Activated CD4-positive, alpha-beta T cell treated with anti-CD3 and anti-CD28 coated beads, Interleukin-2, amount 50 U/mL, for 16 hours (primary cell): ENCODE measurements at places on chromosomes 3 and 15.
A peak's percentile ranks its signal among the peaks of the same experiment; 100 is the strongest.

GRCh38 chr15:72998226-72998625 lies 54.0 kb upstream of the NEO1 start:
- DNase-seq, result no peak

DNA sequence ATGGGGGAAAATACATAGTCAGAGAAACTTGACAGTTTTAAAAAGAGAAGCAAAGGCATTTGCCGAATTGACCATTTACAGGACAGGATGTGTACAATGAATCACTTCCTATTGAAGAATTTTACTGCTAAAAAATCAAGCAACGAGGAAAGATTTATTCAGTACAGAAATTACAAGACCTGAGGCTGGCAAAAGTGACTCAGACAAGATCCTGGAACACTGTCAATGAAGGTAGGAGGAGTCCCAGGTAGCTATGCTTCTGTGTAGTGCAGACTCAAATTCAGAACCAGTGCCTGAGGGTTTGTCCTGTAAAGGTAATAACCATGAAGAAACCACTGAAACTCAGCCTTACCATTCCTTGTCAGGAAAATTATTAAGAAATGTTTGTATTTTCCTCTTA lies 120.9 kb downstream of the ZMAT3 start:
- peak; percentile 48 for DNase-seq

DNA sequence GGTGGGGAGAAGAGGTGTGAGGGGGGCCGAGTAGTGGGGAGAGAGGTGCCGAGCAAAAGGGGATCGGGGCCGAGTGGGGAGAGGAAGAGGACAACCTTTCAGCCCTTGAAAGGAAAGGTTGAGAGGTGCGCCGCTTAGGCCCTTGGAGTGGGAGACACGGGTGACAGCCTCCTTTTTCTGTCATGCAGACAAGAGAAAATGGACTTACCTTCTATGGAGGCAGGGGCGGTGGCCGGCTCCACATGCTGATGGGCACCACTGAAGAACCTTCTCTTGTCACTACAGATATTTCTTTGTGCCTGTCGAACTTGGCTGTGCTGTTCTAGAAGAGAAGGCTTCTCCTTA lies 421 bp downstream of the KLHL18 start:
- DNase-seq, result peak; percentile 20

GRCh38 chr3:70800951-70801350 lies 488.5 kb upstream of the MDFIC2 start:
- no peak for DNase-seq

- DNase-seq, result no peak
These were observed 3.4 kb upstream of the TPM1 start for GRCh38 chr15:63038926-63039673.

- DNase-seq, result no peak
These were observed 218.9 kb upstream of the RORA start for GRCh38 chr15:61447981-61448380.

- DNase-seq, result peak; percentile 54
These were observed 100.8 kb downstream of the TPRG1 start for GRCh38 chr3:189272500-189273119.

GRCh38 chr3:138941259-138941885 lies 5.6 kb downstream of the FOXL2 start:
- DNase-seq, result peak; percentile 38

GRCh38 chr3:26647078-26647477 lies 24.5 kb downstream of the LRRC3B start:
- DNase-seq, result no peak

DNA sequence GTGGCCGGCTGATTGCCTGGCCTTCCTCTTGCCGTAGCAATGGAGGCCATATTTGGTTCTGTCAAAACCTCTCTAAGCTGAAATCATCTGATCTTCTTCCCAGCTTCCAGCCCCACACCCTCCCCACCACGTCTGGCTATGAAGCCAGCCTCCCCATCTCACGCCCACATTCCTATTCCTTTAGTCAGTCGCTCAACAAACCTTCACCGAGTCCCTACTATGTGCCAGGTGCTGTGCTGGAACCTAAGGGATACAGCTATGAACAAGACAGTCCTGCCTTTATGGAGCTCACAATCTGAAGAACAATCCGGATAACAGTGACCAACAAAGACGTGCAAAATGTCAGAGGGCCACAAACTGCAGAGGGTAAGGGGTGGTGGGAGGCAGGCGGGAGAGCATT lies 31.9 kb upstream of the SMAD6 start:
- no peak for DNase-seq

GRCh38 chr3:169075710-169076109 lies 587.8 kb downstream of the MECOM start:
- DNase-seq, result no peak

DNA sequence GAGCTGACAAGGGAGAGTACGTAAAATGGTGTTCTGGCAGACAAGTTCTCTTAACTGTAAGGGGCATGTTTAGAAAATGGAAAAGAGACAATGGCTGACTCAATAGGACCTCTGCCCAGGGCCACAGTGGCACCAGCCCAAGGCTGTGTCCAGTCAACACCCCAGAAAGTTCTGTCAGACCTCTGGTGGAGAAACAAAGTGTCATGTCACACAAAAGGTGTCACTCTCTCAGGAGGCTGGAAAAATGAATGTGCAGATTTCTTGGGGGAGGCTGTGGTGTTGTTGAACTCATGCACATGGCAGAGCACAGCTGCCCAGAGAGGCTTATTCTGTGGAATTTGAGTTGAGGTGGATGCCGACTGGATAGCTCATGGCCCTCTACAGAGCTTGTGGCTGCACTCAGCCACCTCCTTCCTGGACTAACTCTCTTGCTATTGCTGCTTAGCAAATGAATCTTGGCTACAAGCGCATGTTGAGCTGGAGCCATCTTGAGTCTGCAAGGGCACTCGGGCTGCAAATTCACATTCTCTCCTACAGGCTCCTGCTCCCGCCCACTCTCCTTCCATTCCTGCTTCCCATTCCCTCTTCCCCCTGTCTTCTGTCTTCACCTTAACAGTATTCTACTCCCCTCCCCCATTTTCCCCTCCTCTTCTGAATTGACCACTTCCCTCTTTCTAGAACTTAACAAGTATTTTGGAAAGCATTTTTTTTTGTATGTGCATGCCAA lies 55.8 kb upstream of the SLC7A14 start:
- no peak for DNase-seq

- no peak for DNase-seq
These were observed 35.4 kb downstream of the PSTPIP1 start for GRCh38 chr15:77030048-77030927.

DNA sequence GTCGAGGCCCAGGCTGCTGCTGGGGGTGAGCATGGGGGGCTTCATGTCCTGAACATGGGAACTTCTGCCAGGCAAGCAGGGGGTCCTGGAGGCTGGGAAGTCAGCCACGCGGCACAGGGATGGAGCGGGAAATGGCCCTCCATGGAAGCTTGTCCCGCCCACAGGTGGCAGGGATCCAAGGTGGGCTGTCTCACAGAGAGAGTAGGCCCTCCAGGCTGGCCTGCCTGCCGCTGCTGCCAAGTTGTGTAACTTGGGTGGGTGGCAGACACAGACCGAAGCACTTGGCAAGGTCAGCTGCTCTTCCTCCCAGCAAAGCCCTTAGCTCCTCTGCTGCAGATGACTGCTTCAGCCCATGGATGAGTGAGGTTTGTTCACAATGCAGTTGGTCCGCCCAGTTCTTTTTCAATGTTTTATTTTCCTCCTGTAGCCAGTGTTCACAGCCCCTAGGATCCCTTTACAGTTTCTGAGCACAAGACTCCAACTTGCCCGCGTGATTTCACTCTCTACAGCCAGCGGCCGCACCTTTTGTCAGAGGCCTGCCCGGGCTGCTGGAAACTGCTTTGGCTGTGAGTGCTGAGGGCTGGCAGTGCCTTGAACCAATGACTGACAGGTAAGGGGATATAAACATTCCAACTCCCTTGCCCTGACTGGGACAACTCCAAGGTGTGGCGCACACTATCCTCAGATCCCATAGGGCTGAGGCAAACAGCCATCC lies 26.7 kb downstream of the HCN4 start:
- DNase-seq, result no peak

DNA sequence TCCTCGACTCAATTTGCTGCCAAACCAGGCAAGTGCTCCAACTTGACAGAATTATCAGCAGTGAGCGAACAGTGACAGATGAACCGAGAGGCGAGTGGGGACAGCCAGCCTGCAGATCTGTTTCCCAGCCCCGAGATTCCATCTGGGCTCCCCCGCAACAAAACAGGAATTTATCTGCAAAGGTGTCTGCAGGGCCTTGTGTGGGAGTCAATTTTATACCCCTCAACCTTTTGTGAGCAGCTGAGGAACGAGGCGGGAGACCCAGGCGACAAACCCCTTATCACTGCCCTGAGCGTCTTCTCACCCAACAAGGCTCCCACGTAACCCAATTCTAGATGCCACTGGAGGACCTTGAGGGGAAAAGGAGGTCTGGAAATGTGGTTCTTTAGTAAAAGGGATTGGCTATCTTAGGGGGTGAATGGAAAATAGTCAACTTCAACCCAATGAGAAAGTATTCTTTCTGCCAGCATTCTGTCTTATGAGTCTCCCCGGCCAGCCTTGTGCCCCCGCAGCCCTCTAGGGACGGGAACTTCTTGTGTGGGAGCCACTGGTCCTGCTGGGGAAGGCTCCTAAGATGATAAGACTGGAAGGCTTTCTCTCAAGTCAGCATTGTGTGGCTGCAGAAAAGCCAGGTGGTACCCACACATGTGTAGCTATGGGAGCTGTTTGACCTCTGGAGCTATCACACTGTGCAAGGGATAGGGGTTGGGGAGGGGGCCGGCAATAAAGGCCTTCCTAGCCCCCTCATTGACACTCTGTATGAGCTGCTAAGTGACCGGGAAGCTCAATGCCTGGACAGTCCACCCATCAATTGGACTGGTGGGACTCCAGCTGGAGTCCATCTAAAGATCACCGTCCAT lies 527.9 kb downstream of the SHQ1 start:
- DNase-seq, result no peak

DNA sequence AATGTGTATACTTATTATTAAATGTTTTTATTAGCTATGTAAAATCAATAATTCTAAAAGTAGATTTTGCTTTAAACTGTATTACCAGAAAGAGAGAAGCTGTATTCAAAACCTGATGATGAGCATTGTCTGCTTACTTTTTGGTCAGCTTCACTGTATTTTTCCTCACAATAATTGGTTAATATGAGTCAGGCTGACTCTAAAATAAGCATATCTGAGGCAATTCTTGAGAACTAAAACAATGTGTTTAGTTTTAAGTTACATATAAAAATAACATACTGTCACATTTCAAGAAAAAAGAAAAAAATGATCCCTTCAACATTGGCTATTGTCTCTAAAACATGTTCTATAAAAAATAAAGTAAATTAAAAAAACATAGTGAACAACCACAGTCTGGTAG lies 66.1 kb downstream of the EPHA3 start:
- DNase-seq, result no peak

DNA sequence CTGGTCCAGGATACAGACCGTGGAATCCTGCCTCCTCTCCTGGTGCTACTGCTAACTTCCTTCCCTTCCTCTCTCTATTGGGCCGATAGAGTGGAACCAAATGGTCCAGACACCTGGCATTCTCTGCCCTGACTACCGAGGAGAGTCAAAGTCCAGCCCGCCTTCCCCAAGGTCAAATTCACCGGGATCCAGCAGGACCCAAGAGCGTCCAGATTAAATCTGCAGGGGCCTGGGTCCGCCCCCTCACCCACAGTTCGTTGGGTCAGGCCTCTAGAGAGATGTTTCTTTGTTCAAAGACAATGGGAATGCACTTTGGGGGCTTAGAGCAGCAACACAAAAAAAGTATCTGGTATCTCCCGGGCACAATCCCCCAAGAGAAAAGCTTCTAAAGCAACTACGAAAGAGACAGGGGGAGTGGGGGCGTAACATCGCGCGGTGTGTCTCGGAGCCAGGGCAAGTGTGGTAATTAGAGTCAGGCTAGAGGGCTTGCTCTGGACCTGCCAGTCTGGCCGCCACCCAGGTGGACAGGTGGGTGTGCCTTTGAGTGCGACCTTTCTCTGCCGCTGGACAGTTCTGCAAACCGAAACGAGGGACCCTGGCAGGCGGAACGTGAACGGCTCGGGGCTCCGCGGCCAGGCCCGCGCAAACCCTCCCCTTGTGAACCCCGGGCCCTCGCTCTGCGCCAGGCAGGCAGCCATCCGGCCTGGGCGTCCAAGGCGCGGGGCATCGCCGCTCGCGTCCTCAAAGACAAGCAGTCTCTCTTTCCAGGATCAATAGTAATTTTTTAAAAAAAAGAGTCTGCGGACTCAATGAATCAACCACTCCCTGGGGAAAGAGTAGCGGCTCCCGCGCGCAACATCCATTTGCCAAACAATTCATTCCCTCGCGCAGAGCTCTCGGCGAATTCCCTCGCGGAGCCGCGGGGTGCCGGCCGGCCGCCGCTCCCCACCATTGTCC lies 806 bp downstream of the KLHL25 start:
- DNase-seq, result peak; percentile 23

- no peak for DNase-seq
These were observed 735.6 kb downstream of the PDCD6IP start for GRCh38 chr3:34534013-34534412.
